ENCODE measurements at places on chromosomes 5 and 9. TPM values are rescaled to one million over a fixed set of nuclear protein-coding genes. Genes with fewer than 3 reads are reported as not detected.

Gene IL12B
- not detected for total RNA-seq

Gene ASS1
- total RNA-seq, result 4.0 TPM

Gene GFI1B
- total RNA-seq, result not detected

Gene DNAH5
- total RNA-seq, result 0.12 TPM

Gene AUH
- 10.8 TPM for total RNA-seq
